ENCODE measurements at places on chromosomes 6 and 20.
A peak's percentile ranks its signal among the peaks of the same experiment; 100 is the strongest.

DNA sequence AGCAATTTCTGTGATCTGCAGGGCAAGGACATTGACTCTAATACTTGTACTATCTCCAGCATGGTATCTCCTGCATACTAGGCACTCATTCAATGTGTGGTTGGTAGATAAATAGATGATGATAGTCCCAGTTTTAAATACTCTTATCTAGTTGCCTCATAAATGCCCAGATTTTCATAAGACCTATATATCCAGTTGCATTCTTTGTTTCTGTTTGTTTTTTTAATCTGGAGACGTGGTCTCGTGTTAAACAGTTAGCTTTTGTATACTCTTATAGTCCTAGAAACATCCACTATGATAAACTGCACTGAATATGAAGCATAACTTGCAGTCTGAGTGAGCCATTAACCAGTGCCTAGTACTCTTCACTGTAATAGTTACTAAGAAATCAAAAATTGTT is 35.5 kb upstream of the SUMO4 start:
- no peak for DNase-seq

DNA sequence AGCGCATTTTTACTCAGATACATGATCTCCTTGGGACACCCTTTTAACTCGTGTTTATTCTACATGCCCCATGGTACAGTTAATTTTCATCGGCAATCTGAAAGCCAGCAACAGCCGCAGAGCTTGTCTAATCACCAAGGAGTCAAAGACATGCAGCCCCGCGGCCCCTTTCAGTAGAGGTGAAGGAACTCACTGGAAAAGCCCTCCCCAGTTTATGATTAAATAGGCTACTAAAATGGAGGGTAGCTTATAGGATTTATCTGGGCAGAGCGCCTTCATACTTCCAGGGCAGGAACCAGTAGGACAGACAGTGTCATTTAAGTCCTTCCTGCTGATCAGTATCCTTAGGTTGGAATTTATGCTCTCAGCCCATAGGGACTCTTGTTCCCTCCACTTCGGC is 83.5 kb downstream of the DHX35 start:
- no peak for DNase-seq

GRCh38 chr6:150382171-150382570 is 13.4 kb downstream of the IYD start:
- no peak for DNase-seq

GRCh38 chr6:80637312-80637711 is 530.8 kb downstream of the BCKDHB start:
- DNase-seq, result no peak

GRCh38 chr20:52150440-52151258 is 40.9 kb downstream of the ZFP64 start:
- peak; percentile 41 for DNase-seq

DNA sequence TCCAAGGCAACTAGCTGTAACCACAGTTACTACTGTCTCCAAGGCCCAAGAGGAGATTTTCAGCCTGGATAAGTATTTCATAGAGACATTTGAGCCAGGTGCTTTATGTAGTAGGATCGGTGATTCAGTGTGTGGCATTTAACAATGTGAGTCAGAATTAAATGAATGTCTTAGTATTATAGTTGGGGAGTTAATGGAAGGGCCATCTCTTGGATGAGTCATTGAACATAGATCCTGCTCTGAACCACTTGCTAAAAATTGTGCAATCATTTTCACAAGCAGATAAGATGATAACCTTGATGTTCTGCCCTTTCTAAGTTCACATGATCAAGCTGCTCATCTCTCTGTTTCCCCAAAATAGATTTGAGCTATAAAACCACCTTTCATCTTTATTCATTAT is 668.9 kb upstream of the CITED2 start:
- peak; percentile 85 for DNase-seq

DNA sequence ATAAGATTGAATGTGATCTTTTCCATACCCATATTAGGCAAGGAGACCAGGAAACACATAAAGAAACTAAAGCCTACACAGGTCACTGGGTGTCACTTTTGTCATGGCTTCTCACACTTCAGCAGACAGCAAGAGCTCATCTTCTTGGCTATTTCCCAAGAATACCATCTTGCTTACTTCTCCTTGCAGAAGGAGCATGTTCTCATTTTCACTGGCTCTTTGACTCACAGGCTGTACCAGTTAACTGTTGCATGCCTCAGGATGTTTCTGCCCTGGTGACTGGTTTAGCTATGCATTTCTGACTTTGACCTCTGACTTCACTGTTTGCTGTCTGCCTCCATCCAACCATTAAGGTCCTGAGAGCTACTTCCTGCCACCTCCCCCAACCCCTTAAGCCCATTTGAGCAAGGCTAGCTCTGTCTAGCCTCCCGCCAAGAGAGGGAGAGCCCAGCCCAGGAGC is 40.3 kb upstream of the OGFRL1 start:
- DNase-seq, result peak; percentile 63

- no peak for DNase-seq
These were observed 203.4 kb upstream of the STXBP5 start for GRCh38 chr6:147000545-147001488.

- no peak for DNase-seq
These were observed 146.0 kb downstream of the PHACTR3 start for GRCh38 chr20:59750209-59750840.

GRCh38 chr6:165183496-165184140 is 125.8 kb downstream of the C6orf118 start:
- no peak for DNase-seq

GRCh38 chr20:37728635-37728983 is 34.8 kb downstream of the CTNNBL1 start:
- DNase-seq, result no peak

- no peak for DNase-seq
These were observed 150.2 kb downstream of the PRL start for GRCh38 chr6:22146678-22146930.

DNA sequence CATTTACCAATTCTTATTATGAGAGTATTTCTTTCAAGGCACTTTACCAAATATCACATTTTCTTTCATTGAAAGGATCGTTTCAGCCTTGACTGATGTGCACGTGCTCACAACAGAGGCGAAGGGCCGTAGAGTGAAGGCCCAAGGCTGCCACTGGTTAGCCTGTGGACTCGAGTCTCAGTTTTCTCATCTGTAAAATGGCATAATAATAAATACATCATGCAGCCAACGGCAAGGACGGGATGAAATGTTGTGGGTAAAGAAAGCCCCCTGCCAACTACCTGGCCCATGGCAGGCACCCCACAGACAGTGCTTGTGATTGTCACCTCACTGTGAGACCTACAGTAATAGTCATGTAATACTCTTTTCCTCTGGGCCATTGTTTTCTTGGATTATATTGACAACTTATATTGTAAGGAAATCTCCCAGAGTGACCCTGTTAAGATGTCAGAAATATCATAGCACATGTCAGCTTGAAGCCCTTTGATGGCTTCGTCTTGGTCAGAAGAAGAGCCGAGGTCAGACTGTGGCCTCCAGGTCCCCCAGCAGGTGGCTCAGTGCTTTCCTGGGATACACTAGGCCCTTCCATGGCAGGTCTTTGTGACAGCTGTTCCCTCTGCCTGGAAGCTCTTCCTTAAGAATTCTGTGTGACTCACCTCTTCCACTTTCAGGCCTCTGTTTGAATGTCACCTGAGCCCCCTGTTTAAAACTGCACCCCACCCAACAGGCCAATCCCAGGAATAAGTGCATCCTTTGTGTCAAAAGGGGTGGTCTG is 36.3 kb downstream of the FAM50B start:
- DNase-seq, result peak; percentile 9

- no peak for DNase-seq
These were observed 235.6 kb upstream of the PRDM1 start for GRCh38 chr6:105850261-105851112.

DNA sequence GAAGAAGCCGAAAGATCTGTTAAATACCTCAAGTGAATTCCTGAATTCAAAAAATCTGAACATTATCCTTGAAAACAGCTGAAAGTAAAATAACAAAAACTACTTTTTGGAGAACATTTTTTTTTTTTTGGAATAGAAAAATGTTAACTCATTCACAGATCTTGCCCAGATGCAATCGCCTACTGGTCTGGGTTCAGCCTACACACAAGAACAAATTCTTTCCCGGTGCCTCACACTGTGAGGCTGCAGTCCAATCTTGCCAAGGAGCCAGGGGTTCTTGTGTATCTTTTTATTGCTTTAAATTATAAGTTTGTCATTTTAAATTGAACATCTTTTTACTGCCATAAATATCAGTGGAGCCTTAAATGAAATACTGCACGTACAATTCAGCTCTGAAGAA is 41.2 kb upstream of the TMEM200A start:
- DNase-seq, result no peak

- no peak for DNase-seq
These were observed 3.8 kb upstream of the CHRNA4 start for GRCh38 chr20:63364801-63365585.

DNA sequence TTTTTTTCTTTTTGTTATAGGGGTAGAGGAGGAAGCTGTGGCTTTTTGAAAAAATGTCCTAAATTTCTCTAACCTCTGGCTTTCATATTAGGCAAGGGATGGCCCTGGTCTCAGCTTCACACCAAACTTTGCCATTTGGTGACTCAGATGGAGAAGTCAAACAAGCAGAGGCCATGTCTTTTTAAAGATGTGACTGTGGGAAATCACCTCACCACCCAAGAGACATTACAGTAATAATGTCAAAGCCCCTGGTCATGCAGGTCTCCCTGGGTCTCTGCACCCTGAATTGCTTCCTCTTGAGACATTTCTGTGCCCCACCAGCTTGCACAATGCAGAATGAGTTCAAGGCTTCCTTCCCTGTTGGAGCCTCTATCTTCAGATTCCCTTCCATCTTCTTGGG is 39.5 kb upstream of the ADGRF5 start:
- no peak for DNase-seq

GRCh38 chr6:105402090-105402938 is 568 bp downstream of the PREP start:
- no peak for DNase-seq

- DNase-seq, result no peak
These were observed 6.7 kb upstream of the CMTR1 start for GRCh38 chr6:37426058-37426944.

DNA sequence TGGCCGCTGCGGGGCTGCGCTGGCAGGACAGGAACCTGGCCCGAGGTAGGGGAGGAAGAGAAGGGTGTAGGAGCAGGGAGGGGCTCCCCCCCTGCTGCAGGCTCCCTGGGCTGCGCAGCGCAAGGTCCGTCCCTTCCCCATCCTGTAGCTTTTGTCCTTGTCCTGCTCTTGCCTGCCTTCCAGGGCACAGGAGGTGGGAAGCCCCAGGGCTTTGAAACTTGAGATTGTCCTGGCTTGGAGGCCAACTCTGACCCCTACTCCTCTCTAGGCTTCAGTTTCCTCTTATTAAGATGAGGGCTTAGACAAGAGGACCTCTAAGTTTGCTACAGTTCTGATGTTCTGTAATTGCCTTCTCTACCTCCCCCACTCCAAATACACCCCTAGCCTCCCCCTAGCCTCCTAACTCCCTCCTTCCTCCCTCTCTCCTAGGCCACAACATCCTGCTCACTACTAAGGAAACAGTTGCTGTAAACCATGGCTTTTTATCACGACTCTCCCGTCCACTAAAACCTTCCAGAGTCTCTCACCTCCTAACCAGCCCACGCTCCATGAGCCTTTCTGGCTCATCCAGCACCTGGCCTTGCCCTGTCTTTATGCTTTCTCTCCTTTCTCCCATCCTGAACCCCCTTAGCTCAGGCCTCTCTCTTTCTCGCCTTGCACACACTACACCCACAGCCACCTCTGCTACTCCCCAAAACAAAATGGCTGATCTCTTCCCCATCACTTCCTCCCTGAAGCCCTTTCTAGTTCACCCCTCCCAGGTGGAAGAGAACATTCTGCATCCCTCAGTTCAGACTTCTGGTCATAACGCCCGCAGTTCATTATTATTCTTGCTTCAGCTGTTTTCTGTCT is 10.2 kb downstream of the UNC5CL start:
- no peak for DNase-seq

DNA sequence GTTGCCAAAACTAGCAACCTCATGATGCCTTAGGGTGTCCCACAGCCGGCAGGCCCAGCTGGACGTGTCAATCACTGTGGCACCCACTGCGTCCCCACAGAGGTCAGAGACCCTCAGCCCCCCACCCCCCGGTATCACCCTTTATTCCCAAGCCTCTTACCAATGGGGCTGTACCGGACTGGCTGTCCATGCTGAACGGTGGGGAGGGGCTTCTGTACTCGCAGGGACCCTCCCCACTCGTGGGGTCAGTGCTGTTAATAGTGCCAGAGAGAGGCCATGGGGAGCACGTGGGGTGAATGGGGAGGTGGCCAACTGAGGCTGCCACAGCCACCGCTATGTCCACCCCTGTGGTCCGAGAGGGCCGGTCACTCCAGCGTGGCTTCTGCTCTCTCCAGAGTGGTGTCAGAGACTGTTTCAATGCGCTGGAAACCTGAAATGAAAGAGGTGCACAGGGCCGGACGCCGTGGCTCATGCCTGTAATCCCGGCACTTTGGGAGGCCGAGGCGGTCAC is 68.6 kb downstream of the THBS2 start:
- DNase-seq, result no peak

DNA sequence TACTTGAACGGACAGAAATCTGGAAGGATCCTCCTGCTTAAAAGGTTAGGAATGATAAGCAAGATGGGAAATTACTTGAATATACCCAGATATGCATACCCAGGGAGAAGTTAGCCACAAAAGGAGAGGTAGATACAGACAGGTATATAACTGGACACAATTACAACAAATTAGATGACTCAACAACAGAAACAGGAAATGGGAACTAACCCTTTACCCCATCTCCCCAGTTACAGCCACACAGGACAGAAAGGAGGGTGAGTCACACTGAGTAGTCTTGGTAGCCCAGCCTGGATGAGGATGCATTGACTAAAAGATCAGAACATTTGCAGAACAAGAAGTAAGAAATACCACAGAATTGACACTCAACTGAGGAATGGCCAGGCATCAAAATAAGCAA is 61.2 kb downstream of the C6orf52 start:
- DNase-seq, result no peak

GRCh38 chr6:45417436-45417835 is 39.7 kb upstream of the SUPT3H start:
- no peak for DNase-seq

GRCh38 chr6:21429291-21429690 is 164.3 kb upstream of the SOX4 start:
- DNase-seq, result no peak

- peak; percentile 70 for DNase-seq
These were observed 111.6 kb downstream of the TINAG start for GRCh38 chr6:54419885-54420284.

DNA sequence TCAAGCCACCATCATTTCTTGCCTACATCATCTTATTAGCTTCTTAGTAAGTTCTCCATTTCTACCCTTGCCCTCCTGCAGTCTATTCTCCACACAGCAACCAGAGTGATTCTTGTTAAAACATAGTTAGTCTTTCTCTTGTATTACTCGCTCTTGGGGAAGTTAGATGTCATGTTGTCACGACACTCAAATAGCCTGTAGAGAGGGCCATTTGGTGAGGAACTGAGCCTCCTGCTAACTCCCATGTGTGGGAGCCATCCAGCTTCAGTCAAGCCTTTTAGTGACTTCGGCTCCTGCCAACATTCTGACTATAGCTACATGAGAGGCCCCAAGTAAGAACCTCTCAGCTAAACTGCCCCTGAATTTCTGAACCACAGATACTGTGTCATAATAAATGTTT is 395.4 kb downstream of the CDC5L start:
- no peak for DNase-seq

All from NCI-H460 (cell line).